ENCODE measurements at places on chromosomes 16 and 17.
A peak's percentile ranks its signal among the peaks of the same experiment; 100 is the strongest.

- DNase-seq = no peak
These were observed 8.0 kb downstream of the PSMD11 start for GRCh38 chr17:32452281-32452680.

DNA sequence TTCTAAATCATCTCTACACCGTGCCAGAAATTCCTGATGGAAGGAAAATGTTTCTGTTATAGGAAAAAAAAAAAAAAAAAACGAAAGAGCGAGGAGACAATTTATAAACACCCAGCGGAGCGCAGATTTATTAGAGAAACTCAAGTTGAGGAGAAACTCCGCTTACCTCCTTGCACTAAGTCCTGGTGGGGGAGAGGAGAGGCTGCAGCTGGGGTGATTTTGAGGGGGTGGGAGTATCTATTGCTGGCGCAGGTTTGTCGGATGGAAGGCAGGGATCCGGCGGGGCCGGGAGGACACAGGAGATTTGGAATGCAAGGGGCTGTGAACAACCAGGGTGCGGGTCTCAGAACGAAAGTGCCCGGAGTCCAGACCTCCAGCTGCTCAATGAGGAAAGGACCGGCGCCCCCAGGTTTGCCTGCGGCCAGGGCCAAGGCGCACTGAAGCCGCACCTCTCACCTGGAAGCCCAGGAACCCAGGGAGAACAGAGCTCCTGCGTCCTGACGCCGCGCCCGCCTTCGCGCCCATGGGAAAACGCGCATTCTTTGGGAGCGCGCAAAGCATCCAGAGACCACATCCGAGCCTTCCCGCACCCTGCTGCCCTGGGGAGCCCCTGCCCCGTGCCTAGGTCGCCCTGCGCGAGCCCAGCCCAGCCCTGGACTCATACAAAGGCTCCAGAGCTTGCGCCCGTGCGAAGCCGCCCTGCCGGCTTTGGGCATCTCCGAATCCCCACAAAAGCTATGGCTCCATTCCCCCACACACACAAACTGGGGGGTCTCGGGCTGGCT lies 2.6 kb upstream of the HOXB8 start:
- no peak for DNase-seq

DNA sequence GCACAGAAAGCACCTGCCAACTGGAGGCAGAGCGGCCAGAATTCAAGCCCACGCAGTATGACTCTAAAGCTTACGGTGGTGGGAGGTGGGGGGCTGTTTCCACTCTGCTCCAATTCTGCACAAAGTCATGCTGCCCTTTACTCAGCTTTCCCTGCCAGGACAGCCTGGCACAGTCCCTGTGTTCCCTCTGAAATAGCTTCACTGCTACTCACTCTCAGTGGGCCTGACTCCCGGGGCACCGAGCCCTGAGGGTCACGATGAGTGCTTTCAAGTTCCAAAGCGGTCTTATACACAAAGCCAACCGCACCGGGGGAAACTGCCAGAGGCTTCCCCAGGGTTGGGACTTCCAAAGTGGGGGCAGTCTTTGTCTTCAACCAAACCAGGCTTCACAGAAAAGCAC lies 306.1 kb upstream of the XYLT1 start:
- DNase-seq = no peak

- no peak for DNase-seq
These were observed 14.6 kb downstream of the HOXB1 start for GRCh38 chr17:48515925-48516900.

- no peak for DNase-seq
These were observed 75.8 kb downstream of the ADAMTS18 start for GRCh38 chr16:77359065-77359502.

- no peak for DNase-seq
These were observed 22.6 kb upstream of the ARHGAP23 start for GRCh38 chr17:38405654-38406053.

DNA sequence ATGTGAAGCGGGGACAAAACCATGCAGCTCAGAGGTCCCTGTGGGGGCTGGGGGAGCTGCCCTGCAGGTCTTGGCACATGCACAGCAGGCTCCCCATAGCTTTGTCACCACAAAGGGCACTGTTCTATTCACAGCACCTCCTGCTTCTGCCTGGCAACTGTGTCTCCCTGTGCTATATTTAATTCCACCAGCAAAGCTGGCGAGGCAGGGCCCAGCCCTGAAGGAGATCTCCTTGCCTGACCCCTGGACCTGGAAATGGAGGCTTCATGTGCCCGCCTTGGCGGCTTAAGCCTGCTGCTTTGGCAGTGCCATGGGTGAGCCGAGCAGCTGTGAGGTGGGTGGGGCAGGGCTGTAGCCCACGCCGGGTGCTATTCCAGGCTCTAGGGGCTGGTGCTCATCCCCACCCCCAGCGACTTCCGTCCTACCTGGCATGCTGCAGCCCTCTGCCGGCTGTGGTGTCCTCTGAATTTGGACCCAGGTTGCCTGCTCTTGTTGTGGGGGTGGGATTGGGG lies 6.8 kb downstream of the LDHD start:
- DNase-seq = peak; percentile 61

DNA sequence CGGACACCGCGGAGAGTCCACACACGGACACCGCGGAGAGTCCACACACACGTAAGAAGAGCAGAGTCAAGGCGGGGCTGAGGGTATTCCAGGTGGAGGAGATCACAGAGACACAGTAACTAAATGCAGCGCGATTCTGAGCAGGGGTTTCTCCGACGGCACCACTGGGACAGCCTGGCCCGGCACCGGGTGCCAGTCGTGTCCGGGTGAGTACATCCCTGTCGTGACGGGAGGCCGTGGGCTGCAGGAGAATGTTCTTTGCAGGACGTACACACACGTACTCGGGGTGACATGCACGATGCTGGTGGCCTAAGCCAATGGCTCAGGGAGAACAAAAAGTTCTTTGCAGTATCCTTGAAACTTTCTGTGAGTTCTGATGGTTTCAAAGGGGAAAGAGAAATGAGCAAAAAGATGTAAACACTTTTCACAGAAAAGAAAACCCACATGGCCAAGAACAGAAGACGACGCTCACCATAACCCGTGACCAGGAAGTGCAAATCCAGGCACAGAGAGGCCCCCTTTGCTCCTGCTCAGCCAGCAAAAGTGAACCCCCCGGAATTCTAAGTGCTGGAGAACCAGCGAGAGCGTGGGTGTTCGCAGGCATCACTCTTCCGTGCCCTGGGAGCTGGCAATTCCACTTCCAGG lies 53.7 kb upstream of the METRNL start:
- no peak for DNase-seq

DNA sequence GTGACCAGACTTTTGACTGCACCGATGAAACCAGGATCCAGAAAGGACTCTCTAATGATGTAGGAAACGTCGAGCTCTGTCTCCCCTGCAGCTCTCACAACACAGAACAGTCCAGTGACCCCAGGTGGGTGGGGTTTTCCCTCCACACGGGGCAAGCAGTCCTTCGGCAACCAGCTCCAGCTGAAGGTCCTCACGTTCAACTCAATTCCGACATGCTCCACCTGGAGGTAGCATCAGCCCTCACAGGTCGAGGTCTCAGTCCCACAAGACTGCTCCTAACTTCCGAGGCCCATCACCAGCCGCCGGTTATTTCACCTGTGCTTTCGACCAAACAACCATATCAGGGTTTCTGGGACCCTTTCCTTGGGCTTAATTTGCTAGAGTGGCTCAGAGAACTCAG lies 28.2 kb downstream of the ITGAE start:
- peak; percentile 22 for DNase-seq

GRCh38 chr17:744937-745336 lies 7.1 kb downstream of the GEMIN4 start:
- DNase-seq = no peak

DNA sequence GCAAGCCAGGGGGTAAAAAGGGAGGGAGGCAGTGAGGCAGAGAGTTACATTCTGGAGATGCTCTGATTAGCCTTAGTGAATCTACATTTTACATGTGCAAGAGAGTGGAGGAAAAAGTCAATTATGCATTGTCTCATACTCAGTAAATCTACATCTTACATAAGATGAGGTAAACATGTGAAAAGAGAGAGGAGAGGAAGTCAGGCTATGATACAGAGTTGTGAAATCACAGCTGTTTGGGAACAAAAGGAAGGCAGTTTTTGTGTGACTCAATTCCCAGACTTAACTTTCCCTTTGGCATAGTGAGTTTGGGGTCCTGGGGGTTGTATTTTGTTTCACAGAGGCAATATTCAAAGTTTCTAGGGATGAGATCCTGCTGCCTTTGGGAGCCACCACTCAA lies 67.8 kb downstream of the GP2 start:
- DNase-seq = no peak

DNA sequence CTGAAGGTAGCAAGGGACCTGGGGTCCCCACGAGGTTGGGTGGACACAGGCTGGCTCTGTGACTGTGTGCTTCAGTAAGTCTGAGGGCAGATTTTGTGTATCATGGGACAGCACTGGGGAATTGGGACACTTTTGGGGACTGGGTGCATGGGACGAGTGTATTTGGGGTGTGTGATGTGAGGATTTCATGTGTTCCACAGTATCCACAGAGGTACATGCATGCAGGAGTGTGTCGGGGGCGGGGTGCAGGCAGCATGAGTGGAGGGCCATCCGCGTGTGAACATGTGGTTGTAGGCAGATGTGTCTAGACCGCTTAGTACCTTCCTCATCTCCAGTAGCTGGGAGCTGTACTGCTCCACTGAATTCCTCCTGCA lies 1.1 kb upstream of the DLX3 start:
- peak; percentile 2 for DNase-seq

- no peak for DNase-seq
These were observed 43.6 kb downstream of the TOM1L2 start for GRCh38 chr17:17928398-17929287.

DNA sequence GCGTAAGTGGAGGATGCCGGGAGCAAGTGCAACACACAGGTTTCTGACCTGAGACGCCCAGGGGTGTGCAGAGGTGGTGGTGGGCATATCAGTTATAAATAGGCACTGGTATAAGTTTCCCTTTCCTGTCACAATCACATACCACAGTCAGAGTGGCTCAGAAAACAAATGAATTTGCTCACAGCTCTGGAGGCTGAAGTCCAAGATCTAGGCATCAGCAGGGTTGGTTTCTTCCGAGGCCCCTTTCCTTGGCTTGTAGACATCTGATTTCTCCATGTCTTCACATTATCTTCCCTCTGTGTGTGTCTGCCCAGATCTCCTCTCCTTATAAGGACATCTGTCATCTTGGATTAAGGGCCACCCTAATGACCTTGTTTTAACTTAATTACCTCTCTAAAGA lies 250.5 kb upstream of the TNRC6C start:
- DNase-seq = no peak

DNA sequence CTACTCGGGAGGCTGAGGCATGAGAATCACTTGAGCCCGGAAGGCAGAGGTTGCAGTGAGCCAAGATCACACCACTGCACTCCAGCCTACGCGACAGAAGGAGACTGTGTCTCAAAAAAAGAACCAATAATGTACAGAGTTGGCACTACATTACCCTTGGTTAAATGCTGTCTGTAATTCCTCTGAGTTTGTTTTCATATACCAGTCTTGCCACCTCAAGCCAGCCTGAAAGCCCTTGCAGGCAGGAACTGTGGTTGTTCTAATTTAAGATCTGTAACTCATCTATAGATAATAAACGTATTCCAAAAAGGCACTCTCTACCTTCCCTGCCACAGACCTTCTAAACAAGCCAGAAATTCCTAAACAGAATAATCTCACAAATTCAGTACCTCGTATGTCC lies 4.3 kb upstream of the KANSL1 start:
- DNase-seq = no peak

DNA sequence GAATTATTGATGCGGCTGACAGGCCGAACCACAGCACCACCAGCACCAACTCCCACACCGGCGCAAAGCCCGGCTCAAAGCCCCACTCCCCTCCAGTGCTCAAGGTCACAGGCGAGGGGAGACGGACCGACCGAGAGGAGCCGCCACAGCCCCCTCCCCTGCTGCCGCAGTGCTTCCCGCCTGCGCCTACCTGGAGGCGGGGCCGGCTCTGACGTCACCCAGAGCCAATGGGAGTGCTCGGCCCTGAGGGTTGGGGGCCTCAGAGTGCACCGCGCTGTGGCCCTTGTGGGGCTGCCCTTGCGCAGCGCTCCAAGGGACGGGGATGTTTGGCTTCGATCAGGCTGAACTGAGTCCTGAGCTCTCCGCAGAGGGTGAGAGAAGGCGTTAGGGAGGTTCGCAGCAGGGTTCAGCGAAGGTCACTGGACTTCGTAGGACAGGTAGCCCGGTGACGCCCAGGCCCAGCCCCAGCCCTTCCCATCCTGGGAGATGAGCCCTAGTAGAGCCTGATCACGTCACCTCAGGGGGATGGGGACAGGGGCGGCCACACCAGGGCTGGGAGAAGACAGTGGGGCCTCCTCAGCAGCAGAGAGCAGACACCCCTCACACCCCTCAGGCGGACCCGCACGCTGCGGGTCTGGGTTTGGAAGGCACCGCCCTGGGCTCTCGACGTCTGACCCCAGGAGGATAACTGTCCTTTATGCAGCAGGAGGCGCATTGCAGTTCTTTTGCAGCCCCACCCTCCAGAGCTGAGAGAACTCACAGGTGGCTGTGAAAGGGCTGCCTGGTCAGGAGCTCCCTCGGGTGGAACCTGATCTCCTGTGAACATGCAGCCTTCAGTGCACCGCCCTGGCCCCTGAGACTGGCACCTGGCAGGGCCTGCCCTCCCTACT lies 1.5 kb downstream of the NDRG4 start:
- peak; percentile 62 for DNase-seq

DNA sequence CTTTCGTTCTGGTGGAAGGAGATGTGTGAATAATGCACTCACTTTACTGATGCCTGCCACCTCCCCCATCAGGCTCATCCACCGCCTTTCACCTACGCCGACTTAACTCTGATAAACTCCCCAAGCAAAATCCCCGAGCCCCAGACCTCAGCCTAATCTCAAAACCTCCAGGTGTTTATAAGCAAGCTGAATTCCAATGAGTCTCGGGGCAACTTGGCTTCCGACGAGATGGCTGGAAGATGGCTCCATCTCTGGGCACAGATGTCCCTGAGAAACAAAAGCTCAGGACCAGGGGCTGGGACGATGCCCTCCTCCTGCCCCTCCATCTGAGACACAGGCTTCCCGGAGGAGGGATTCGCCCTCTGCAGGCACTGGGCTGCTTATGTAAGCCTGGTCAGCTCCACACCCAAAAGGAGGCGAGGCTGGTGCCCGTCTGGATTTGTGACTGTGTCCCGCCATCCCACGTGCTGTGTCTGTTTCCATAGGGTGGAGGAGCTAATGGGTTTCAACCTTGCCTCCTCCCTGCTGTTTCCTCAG lies 386.4 kb upstream of the TNRC6C start:
- DNase-seq = no peak

DNA sequence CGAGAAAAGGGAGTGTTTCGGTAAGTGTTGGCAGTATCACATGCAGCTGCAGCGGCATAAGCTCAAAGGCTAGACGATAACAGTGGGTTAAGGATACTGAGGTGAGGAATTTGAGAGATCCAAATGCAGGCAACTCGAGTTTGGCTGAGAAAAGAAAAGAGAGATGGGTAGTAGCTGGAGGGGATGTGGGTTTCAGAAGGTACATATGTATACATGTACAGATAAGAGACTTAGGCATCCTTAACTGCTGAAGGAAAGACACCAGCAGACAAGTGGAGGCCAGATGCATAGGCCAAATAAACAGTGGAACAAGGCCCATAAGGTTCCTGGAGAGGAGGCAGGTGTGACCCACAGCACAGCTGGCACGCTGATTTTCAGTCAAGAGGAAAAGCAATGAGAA lies 86.6 kb upstream of the NETO2 start:
- DNase-seq = no peak

GRCh38 chr17:66636111-66636510 lies 198.8 kb upstream of the CACNG5 start:
- DNase-seq = no peak

Data from RPMI8226 (cell line).